Trophoblast cell (in vitro differentiated cells and primary cell): ENCODE measurements at places on chromosomes 2 and 18.

DNA sequence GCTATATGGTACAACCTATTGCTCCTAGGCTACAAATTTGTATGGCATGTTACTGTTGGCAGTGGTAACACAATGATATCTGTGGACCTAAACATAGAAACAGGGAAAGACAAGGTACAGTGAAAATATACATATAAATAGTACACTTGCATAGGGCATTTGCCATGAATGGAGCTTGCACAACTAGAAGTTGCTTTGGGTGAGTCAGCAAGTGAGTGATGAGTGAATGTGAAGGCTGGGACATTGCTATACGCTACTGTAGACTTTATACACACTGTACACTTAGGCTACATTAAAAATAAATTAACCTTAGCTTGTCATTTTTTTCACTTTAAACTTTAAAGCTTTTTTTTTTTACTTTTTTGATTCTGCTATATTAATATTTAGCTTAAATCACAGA, 500.0 kb upstream of the SETBP1 start:
- peak; percentile 58 for DNase-seq

DNA sequence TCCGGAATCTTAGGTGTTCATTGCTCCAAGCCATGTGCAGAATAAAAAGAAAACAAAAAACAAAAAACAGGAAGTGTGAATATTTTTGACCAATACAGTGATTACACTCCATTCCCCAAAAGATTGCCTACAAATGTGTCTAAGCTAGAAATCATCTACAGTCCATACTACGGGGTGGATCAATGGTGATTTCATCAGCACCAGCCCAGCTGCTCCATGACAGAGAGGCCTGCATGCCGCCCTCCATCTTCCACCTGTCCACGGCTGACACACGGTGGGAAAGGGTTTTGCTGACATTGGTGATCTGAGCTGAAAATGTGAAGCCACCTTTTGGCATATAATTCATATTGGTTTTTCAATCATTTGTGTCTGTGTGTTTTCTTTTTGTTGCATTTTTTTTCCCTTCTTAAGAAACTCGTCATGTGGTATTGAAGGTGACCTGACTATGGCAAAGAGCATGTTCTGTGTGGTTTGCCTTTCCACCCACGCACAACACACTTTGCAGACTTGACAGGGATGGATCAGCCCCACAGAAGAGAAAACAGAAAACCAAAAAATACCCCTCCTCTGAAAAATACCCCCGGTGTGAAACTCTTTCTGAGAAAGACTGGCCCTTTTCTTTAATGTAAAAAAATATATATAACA, 533.1 kb downstream of the RNF144A start:
- no peak for DNase-seq

DNA sequence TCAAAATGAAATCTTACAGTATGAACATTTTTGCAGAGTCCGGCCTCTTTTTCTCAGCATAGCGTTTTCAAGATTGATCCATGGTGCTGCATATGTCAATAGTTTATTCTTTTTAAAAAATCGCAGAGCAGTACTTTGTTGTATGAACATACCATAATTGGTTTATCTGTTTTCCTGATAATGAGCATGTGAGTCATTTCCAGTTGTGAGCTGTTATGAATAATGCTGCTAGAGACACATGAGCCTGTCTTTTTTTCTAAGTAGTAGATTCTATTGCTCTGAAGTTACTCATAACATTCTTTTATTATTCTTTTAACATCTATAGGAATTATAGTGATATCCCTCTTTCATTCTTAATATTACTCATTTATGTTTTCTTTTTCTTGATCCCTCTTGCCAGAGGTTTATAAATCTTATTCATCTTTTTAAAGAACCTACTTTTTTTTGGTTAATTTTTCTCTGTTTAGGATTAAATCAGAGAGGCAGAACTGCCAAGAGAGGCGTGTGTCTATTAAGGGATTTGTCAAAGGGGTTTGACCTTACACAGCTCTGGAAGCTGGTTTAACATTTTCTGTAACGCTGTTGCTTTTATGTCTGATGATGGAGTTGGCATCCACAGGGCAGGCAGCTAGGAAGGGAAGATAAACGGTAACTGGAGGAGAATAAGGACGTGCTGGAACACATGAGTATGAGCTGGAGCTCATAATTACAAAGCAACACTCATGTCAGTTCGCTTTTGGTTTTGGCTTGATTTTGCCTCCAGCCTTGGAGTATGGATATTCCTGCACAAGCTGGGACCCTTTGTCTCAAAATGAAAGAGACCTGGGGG, 47.4 kb downstream of the MGAT5 start:
- DNase-seq: peak; percentile 33

GRCh38 chr2:111519071-111519470, 364.9 kb downstream of the ANAPC1 start:
- DNase-seq: no peak

DNA sequence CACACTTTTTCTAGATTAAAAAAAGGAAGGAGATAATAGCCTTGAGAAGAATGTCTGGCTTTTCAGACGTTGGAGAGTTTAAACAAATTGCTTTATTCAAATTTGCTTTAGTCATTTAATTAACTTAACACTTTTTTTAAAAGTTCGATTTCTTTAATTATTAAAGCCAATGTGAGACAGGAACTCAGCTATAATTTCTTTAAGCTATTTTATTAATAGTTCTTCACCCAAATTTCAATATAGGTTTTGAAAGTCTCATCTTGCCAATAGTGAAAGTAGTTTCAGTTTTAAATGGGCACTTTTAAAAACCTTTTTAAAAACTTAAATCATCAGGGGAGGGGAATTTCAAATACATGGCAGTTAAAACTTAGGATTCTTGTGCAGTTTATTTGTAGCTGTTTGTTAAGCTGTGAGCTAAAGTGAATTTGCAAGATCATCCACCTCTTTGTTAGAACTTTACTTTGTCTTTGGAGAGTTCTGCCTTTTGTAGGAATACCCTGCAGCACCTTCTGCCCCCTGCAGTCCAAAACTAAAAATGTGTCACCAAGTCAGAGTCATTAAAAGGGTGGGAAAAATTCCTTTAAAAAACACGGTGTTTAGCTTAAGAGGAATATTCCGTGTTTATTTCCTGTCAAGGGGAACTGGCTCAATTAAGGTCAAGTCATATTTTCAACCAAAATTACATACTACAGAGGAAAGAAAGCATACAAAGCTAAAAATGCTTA, 4.6 kb downstream of the TGIF1 start:
- DNase-seq: peak; percentile 74

DNA sequence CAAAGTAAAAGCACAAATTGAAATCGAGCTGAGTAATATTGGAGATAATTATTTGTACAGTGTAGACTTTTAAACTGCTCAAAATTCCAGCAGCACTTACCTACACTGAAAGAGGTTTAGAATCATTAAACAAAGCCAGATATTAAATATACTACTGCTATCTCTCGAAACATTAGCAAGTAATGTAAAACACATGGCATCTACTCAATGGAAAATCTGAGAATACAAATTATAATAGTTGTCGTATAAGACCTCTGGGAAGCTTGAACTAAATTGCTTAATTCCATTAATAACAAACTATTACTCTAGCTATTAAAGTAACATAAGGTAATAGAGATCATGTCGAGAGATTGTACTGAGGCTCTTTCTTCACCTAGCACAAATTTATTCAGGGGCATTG, 108.9 kb downstream of the KLHL29 start:
- no peak for DNase-seq

GRCh38 chr2:206958261-206958660, 18.9 kb downstream of the CPO start:
- no peak for DNase-seq

DNA sequence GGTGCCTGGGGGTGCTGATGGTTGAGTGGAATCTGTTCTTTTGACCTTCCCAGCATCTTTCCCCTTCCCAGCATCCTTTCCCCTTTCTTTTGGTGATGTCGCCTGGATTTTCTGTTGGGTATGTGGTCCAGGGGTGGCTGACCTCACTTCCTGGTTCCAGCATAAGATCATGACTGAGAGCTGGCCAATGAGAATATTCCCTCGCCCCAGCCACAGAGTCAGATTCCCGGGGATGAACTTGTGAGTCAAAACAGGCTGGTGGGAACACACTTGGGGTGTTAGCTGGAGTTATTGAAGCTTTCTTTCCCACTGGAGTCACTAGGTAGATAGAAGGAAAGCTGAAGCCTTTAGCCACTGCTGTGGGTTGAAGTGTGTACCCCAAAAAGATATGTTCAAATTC, 28.0 kb upstream of the FOSL2 start:
- DNase-seq: no peak

DNA sequence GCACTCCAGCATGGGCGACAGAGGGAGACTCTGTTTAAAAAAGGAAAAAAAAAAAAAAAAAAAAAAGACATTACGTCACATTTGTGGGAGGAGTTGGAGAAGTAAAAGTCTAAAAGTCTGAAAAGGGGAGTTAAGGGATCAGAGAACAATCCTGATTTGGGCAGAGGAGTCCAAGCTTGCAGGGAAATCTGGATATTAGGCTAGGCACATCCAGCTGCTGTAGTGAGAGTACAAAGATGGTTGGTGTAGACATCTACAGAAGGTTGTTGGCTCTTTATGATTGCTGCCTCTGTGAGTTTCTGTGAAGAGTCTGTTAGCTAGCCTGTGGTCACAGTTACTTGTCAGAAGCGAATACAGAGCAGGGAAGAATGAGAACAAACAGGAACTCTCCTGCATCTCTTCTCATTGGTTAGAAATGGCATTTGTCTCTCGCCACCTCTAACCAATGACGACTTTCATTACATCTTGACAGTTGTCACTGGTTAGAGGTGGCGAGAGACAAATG, 3.3 kb upstream of the OSBPL6 start:
- DNase-seq: peak; percentile 22

DNA sequence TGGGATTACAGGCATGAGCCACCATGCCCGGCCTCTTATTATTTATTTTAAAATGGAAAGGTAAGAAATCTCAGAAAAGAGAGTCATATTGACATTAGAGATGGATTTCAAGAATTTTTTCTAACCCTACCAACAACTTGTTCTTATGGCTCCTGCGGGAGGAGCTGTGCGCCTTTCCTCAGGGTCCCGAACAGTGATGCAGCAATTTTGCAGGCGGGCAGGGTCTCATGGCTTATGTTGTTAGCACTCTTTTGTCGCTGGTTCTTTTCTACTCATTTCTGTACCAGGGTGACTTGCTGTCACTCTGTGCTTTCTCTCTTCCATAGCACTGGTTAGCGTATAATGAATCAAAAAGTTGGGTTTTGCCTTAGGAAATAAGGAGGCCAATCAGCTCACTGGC, 148.8 kb upstream of the DLGAP1 start:
- no peak for DNase-seq

DNA sequence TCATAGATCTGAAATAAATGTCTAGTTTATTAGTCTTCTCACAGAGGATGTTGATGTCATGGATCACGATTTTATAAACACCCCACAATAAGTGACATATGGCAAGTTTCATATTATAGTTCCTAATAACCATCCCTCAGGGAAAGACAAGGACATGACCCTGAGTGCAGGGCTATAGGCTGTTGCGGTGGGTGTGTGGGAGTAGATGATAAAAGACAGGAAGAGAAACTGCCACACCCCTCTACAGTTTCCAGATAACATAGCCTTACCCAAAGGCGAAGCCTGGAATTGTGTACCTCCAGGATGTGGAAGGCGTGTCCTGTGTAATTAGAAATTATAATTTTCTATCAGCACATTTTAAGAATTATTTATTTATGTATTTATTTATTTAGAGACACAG, 2.4 kb upstream of the NEDD4L start:
- DNase-seq: no peak

GRCh38 chr2:112061299-112061698, 6.2 kb downstream of the TMEM87B start:
- DNase-seq: no peak

DNA sequence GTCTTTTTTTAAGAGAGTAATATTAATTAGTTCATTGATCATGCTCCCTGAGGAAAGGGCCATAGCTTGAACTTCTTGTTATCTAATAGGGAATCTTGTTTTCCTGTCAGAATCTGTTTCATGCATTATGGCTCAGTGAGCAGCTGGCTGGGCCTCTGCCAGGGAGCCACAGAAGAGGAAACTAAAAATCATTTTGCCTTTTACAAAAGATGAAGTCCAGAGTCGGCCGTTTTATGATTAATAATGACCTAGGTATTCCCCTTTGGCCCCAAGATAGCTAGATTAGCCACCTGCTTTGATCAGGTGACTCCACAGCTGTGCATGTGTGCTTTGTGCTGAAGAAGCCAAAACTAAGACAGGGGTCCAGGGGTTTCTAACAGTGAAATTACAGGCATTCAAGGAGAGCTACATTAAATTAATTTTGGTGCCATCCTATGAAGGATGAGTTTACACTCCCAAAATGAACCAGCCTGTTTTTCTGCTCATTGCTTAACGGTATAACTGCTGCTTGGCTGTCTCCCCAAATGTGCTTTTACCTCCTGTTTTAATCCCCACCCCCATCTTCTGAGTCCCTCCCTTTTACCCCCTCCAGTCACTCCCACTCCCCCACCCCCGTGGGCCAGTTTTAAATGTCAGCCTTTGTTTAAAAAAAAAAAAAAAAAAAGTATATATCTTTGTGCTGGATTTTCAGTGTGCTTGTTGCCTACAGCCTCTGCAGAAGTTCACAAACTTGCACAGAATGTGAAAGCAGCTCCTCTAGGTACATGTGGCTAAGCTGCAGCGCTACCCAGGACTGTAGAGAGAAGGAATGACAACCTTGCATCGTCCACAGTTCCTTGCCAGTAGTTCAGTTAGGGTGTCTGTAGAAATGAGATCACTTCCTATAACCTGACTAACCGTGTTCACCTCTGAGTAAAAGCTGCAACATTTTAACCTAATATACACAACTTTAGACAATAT, 93.1 kb downstream of the CABLES1 start:
- DNase-seq: no peak

- DNase-seq: no peak
These were observed 372.5 kb upstream of the GCFC2 start for GRCh38 chr2:76083248-76083647.
